ENCODE measurements at places on chromosomes 12 and 14.
A peak's percentile ranks its signal among the peaks of the same experiment; 100 is the strongest.

DNA sequence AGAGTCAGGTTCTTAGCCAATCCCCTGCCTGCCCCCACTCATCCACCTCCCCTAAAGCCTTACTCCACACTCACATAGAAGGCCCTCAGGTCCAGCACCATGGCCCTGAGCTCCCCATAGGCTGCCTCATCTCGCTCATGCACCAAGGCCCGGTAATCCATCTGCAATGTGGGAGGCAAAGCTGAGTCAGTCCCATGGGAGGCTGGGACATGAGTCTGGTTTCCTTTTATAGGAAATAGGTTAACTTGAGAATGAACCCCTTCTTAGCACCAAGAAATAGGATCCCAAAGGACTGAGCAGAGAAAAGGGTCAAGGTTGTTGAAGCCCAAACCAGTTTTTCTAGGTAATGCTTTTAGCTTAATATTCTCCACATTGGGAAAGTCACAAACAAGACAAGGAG is 2.1 kb upstream of the EMC9 start:
- no peak for DNase-seq

GRCh38 chr14:66507181-66507721 is 696 bp upstream of the GPHN start:
- no peak for DNase-seq

DNA sequence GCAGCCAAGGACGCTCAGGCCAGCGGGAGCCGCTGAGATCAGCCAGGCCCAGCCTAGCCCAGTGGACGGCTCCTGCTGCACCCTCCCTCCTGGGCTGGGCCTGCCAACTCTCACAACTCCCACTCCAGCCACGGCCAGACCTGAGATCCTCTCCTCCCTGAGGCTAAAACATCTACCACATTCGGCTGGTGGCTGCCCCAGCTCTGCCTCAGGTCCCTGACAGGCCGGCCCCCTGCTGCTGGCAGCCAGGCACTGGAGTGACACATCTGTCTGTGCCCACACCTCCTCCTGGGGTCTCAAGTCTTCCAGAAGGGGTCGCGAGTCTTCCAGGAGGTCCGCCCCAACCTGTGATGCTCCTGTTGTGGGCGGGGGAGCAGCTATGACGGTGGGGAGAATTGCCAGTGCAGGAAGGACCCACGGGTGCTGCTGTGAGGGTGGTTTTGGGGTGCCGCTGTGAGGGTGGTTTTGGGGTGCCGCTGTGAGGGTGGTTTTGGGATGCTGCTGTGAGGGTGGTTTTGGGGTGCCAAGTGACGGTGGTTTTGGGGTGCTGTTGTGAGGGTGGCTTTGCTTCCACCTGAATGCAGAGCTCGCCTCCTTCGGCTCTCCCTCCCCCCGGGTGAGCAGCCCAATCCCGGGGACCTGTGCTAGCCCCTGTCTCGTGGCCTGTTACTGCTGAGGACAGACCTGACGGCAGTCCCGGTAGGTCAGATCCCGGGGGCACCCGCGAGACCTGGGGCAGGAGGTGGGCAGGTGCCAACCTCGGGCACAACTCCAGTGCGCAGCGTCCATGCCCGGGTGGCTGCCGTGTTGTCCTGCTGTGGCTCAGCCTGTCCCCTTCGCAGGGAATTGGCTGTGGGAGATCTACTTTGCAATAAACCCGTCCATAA is 27.5 kb upstream of the C14orf180 start:
- DNase-seq, result no peak

DNA sequence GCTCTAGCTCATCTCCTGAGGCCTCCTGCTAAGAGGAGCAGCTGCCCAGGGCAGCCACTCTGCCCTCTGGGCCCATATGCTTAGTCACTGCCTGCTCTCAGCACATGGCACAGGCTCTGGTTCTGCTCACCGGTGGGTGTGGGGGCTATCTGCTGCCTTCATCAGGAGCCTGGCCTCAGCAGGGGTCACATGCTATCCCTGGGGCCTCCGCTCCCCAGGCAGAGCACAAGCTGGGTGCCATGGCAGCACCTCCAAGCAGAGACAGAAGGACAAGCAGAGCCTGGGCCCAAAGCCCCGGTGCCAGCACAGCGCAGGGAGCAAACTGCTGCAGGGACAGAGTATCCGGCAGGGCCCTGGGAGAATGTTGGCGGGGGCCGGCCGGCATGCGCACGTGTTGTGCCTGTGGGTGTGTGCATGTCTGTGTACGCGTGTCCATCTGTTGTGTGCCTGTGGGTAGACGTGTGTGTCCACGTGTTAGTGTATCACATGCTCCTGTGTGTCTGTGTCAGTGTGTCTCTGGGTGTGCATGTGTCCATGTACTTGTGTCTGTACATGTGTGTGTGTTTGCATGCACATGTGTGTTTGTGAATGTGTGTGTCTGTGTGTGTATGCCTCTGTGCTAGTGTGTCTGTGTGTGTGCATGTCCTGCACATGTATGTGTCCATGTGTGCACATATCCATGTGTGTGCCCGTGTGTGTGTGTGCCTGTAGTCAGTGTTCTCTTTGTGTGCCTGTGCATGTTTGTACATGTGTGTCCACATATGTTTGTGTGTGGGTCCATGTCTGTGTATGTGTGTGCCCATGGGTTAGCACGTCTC is 326.9 kb downstream of the TMEM121 start:
- DNase-seq, result no peak

DNA sequence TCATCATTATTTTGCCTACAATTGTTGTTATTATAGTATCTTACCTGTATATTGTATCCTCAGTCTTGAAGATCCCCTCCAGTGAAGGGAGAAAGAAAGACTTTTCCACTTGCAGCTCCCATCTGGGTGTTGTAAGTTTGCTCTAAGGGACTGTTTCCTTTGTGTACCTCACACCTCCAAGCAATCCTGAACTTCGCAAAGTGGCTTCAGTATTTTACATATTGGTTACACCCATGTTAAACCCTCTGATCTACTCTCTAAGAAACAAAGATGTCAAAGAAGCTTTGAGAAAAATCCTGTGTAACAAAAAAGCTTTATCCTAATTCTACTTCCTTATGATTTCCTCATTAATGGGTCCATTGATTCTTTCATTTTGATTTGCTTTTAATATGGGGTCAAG is 10.1 kb upstream of the OR9K2 start:
- no peak for DNase-seq

DNA sequence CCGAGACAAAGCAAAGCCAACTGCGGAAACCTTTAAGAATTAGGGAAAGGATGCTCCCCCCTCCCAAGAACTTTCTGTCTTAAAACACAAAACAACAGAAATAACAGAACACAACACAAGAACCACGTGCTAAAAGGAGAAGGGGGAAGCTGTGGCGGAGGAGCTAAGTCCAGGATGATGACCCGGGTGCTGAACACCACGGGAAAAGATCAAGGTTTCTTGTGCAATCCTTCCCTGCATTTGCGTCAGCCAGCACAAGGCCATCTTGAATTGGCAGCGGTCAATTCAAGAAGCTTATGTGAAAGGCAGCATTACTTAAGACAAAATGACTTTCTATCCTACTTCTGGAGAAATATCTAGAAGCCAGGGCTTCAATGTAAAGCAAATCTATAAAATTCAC is 11.0 kb upstream of the CREBL2 start:
- DNase-seq, result no peak

DNA sequence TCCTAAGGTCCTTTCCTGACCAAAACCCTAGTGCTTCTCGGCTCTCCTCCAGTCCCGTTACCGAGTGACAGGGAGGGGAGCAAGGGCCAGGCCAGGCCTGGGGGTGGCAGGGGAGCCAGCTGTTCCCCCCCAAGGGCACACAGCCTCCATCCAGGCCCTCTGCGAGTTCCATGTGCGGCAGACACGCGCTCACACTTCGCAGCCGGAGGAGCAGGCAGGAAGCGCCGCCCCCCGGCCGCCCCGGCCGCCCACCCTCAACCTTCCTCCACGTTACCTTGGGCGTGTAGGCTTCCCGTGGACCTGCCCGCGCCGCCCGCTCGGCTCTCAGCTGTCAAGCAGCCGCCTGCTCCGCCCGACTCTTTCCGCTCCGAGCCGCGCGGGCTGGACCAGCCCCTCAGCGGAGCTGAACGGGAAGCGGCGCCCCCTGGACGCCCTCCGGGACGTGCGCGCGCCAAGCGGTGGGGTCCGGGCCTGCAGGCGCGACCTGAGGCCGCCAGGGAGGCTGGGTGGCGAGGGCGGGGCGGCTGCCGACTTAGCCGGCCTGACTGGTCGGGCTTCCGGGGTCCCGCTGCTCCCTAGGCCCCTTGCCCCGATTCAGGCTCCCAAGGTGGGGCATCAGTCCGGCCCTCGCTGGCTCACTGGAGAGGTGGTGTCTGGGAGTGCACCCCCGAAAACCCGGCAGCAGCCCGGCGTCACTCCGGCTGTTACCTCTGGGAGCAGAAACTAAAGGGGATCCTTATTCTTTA is at the start of gene CRACR2A:
CRACR2A (minus strand) TSS at position 369 of the 746 bp plus-strand sequence. CDS start 56,110 bp downstream, outside the sequence.
- DNase-seq, result peak; percentile 69

DNA sequence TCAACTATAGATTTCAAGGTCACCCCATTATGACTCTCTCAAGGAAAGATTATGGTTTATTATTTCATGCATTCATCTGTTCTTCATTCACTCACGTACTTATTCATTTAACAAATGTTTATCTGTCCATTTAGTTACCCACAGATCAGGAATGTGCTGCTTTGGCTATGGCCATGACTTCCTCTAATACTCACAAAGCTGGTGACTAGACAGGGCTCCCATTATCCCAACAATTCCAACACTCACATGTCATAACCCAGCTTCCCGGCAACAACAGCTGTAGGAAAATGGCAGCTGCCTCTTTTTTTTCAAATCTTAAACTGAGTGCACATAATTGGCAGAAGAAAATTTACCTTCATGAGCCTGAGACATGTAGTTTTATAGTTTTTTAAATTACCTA is 190.8 kb upstream of the CCDC196 start:
- DNase-seq, result no peak

- no peak for DNase-seq
Measured at GRCh38 chr14:60602291-60602690, 47.0 kb downstream of the SIX1 start.
